ENCODE measurements at places on chromosomes 7 and 10. TPM values are rescaled to one million over a fixed set of nuclear protein-coding genes. Genes with fewer than 3 reads are reported as not detected.

Gene AGBL3
- 3.2 TPM for total RNA-seq

DNA sequence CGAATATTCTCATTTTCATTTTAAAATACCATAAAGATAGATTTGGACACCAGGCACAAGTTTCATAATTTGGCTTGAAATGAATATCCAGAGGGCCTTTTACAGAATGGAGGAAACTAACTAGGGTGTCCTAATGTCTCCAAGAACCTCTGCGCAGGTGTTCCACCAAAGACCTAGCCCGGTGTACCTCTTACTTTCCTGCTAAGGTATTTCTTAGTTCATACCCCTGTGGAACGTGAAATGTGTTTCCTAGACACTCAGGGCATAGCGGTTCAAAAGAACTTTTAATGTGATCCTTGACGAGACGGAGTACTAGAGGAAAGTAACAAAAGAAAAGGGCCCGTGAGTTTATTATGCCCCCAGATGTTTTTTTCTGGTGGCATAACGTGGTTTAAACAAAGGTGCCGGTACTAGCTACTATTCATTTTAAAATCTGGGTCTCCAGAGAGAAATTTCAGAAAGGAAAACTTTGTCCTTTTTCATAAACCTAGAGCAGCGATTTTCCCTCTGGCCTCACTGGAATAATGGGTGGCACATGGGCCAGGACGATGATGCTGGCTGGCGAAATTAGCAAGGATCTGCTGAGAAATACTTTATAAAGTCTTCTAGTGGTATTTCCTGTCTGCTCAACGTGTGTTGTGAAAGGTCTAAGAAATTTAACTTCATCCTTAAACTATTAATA, 1.4 kb downstream of the APBB1IP start:
- DNase-seq, result no peak

DNA sequence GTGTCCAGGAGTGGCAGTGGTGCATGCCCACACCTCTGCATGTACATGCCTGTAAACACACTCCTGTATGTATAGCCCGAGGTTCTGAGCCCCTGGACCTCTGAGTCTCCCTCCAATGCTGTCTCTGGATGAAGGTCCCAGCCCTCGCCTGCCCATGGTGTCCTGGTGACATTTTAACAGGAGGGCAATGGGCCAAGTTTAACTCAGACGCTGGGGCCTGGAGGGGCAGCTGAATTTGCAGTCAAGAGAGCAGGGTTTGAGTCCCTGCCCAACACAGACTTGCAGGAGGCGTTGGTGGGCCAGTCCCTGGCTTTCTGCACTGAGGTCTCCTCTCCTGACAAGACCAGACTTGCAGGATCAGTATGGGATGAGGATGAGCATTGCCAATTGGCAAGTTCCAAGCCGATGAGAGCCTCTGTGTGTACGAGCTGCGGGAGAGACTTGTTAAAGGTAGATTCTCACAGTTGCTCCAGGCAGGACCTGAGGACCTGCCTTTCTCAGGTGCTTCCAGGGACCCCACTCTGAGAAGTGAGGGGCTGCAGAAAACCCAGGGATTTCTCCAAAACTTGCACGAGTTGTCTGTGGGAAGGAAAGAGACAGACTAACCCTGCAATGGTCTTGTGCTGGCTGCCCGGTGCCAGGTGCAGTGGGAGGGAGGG, 141.9 kb downstream of the ELFN1 start:
- DNase-seq, result no peak

GRCh38 chr7:98653601-98654310, 36.7 kb downstream of the NPTX2 start:
- no peak for DNase-seq

Gene FAM204A
- 25.4 TPM for total RNA-seq

Gene GRID1
- total RNA-seq, result 3.2 TPM

- DNase-seq, result no peak
These were observed 109.2 kb downstream of the ATE1 start for GRCh38 chr10:121818599-121818998.

Gene HOXA5
- 27.1 TPM for total RNA-seq

DNA sequence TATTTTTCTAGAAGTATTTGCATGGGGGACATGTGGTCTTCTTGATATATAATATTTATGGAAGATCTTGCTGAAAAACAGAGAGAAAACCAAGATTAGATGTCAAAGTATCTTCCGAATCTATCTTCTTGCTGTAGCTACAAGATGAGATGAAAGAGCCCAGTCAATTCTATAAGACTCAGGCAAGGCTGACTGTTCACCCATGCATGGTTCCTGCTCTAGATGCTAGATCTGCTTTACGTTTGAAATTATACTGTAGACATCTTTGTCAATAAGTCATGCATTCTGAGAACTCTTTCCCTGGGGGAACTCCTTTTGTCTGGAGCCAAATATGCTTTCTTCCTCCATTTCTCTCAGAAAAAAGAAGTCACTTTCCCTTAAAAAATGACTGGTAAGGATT, 1292.0 kb downstream of the XPNPEP1 start:
- DNase-seq, result no peak

DNA sequence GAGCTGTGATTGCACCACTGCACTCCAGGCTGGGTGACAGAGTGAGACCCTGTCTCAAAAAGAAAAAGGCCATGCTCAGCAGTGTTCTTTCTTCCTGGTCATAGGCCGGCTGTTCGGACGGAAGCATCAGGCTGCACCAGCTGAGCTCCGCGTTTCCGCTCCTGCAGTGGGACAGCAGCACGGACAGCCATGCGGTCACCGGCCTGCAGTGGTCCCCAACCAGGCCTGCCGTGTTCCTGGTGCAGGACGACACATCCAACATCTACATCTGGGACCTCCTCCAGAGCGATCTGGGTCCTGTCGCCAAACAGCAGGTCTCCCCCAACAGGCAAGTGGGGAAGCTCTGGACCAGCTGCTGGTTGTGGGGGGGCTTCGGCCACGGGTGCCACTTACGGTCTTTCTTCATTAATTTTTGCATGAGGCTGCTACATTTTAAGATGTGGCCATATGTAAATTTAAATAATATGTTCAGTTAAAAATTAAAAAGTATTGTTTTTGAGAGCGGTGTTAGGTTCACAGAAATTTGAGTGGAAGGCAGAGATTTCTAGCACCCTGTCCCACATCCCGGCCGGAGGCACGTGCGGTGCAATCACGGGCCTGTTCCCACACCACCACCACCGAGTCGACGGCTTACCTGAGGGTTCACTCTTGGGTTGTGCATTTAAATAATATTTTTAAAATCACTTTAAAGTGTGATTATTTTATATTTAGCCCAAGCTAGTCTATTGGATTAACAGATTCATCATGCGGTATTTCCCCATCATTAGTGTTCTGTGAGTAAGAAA, 85.7 kb downstream of the DYNC2I1 start:
- no peak for DNase-seq

DNA sequence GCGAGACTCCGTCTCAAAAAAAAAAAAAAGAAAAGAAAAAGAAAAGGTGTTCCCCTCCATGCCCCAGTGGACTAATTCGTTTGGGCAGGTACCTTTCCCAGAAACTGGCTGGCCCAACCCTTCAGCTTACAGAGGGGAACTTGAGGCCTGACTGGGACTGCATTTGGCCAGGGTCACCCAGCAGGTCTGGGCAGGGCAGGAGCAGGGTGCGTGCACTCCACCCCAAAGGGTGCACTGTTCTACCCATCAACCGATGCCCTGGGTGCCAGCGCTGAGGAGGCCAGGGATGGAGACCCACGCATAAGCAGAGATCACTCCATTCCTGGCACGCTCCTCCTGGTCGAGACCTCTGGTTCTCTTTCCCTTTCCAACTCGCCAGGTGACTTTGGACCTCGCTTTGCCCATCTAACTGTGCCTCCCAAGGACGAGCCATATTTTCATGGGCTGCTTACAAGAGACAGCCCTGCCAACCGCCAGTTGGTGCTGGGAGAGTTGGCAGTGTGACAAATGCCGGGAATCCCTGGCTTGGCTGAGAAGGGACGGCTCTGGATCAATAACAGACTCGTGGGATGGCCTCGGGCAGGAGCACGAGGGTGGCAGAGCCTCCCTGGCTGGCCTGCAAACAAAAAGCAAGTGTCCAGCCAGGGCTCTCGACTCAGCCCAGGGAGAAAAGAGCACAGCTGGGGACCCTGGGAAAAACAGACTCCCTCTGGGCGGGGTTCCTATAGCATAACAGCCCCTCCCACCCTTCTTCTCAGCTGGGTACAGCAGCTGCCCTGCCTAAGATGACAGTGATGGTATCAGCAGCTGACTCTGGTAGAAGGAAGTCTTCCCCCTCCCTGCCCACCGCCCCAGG, 7.9 kb downstream of the HSPB1 start:
- DNase-seq, result no peak

GRCh38 chr7:40655426-40655825, 520.6 kb downstream of the SUGCT start:
- no peak for DNase-seq

DNA sequence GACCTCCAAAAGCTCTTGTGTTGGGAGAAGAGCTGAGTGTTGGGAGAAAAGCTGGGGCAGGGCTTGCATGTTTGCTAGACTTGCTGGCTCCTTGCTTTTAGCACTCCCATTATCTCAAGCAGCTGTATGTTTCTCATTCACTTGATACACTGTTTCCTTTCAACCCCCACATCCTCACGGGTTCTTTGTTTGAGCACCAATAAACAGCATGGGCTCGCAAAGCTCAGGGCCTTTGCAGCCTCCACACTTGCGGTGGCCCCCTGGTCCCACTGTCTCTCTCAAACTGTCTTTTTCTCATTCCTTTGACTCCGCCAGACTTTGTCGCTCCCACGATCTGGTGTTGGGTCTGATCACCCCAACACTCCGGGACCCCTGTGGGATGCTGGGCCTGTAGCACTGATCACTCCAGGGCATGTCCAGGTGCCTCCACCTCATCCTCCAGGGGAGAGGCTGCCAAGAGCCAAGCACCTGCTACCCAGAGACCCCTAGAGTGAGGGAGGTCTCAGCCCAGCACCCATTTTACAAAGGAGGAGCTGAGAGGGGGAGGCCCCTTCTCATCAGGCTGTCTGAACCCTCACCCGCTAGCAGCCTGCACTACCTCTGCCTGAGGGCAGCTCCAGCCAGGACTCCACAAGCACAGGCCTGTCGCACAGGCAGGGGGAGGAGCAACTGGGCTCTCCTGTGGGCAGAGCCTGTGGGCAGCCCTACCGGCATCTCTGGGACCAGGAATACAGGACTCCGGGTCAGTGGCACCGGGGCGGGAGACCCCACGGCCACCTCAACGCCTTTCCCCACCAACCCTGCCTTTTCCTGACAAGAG, 49.1 kb upstream of the MSMB start:
- no peak for DNase-seq

DNA sequence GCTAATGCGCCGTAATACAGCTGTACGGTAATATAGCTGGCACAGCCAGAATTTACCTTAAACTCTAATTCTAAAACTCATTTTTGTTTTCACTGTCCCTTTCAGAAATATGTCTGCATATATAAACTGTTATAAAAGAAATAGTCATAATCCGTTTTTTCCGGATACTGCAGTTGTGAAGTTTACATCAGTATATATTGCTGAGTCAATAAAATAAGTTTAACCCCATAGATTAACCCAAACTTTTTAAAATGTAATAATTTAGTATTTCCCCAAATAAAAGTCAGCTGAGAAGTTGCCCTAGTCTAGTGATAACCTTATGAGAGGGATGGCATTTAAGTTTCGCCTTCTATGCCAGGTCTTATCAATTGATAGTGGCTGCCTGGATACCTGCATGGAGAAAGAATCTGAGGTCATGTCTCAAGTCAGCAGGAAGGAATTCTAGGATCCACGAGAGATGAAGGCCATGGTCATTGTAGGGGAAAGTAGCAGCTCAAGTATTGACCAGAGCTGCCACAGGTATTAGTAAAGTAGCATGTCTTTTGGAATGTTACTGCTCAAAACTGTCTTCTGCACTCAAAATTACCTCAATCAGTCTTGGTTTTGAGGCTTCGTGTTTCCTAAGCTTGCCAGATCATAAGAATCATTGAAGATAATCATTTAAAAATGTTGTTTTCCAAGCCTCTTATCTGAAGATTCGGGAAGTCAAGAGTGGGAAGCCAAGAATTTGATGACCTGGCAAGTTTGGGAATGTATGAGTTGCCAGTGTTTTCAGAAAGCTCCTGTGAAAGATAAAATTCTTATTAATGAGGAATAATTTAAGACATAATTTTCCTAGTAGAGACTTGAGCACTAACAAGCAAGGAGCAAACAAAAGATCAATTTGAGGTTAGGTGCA, 10.8 kb downstream of the PRPS1L1 start:
- no peak for DNase-seq

GRCh38 chr7:960269-960871, 5.9 kb upstream of the ADAP1 start:
- no peak for DNase-seq
